HuH-7.5 (cell line): ENCODE measurements at places on chromosomes 13 and 19.

DNA sequence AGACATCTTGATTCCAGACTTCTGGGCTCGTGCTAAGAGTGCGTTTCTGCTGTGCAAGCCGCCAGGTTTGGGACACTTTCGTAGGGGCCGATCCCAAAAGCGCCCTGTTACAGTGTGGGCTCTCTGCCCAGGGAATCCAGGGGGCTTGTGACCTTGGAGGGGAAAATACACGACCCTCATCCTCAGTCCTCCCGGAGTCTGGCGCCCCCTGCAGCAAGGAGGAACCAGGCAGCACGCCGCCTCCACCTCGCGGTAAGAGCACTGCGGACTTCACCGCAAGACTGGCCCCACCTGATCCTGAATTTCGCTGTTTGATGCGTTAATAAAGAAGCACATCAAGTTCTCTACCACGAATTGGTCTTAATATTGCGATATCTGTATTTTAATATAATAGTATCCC, 5.2 kb downstream of the POLRMT start:
- no peak for DNase-seq

DNA sequence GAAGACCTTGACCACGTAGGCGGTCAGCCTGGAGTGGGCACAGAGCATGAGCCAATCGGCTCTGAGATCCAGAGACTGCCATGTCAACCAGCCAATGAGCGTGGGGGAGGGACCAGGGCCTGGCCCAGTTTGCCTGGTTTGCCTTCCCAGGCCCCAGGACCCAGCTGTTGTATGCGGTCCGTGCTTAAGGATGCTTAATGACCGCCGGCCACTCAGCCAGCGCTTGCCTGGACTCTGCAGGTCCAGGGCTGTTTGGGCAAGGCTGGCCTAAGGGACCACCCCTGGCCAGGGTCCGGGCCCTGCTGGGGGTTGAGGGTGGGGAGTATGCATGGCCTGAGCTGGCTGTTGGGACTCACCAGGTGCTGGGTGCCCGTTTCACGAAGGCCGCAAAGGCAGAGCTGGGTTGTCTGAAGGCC, 23.1 kb upstream of the TNFSF14 start:
- no peak for DNase-seq

GRCh38 chr13:82898586-82898985, 983.7 kb downstream of the SLITRK1 start:
- DNase-seq: no peak

DNA sequence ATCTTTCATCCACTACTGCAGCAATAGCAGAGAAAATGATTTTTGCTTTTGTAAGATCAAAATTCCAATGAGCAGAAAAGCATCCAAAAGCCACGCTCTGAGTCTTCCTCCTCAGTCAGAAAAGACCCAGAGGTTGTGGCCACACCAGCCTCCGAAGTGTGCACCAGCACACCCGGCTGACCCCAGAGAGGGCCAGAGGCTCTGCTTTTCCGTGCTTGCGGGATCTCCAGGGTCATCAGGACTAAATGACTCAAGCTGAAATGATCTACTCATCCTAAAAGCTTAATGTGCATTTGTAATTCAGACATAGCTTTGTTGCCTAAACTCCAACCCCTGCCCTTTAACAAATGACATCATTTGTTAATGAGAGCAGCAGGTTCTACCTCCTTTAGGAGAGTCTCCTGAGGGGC, 16.5 kb downstream of the RXFP2 start:
- DNase-seq: no peak

DNA sequence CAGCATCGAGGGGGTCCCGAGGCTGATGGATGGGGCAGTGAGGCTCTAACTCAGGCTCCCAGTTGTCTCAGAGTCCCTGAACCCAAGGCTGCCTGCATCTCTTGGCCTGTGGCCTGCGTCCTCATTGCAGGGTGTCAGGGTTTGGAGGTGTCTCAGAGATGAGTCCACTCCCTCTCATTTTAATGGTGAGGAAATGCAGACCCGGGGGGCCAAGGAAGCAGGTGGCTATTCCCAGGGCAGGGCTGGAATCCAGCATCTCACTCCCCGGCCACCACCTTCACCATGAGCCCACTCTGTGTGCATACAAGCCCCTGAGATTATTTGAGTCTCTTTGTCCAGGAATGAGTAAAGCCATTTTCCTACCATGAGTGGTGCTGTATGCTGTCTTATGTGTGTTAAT, 21.4 kb downstream of the TEX29 start:
- DNase-seq: no peak

DNA sequence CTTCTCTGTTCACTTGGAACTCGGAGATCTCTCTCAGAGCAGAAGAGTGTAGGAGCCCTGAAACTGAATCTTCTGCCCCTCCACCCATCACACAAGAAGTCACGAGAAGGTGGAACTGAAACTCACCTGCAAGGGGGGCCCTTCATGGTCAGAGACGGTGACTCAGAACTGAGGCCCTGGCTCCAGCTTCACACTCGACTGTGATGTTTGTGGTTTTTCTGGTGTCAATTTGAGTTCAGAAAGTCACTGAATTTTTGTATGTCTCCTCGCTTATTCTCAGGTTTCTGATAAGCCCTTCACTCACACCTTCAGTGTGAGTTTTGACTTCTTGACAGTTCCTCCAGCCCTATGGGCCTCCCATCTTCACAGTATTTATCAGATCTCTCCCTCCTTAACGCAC, 23.1 kb downstream of the SIGLEC5 start:
- no peak for DNase-seq

DNA sequence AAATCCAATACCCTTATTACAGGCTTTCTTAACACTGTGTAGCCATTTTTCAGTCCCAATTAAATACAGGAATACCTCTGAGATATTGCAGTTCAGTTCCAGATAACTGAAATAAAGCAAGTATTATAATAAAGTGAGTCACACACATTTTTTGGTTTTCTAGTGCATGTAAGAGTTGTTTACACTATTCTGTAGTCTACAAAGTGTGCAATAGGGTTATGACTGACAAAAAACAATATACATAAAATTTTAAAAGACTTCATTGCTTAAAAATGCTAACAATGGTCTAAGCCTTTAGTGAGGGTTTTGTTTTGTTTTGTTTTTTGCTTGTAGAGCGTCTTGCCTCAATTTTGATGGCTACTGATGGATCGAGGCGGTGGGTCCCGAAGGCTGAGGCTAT, 434.4 kb upstream of the NBEA start:
- no peak for DNase-seq

GRCh38 chr13:91468301-91468700, 69.9 kb downstream of the GPC5 start:
- DNase-seq: no peak

DNA sequence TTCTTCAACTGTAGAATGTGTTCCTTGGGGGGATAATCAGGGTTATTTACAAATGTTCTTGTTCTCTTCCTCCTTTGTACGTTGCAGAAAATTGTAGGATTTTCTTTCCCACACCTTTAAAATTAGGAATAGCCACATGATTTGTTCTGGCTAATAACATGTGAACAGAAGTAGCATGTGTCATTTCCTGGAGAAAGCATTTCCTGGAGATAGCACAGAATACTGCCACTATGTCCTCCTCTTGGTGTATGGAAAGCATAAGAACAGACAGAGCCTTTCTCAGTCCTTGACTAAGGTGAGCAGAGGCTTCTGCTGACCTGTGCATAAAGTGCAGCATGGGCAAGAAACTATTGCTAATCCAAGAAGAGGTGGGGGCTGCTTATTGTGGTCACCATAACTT, 101.8 kb downstream of the FAM216B start:
- DNase-seq: no peak

DNA sequence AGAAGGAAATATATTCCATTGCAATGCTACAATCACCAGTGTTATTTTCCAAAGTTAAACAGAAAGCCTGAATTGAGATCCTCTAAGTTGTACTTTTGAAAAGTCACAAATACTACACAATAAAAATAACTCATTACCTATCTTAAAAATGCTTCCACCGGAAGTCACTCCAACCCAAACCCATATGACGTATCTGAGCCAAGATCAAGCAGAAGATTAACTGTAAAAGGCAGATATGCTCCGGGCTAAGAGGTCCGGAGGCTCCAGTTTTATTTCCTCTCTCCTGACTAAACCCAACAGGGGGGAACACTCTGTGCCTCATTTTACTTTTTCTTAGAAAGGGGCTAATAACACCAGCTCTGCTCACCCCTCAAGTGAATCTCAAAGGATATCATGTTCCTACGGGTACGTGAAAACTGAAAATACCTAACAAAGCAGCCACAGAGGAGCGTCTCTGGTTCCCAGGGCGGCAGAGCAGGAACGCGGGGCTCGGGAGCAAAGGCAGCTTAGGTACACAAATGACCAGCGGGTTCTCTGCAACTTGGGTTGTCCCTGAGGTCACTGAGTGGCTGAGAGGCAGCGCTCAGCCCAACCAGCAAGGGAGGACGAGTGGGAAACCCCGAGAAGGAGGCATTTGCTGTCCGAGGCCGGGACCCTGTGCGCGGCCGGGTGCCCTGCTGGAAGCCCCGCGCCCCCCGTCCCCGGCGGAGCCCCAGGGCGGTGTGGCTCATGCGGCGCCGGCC, 750 bp downstream of the RAB20 start:
- no peak for DNase-seq

DNA sequence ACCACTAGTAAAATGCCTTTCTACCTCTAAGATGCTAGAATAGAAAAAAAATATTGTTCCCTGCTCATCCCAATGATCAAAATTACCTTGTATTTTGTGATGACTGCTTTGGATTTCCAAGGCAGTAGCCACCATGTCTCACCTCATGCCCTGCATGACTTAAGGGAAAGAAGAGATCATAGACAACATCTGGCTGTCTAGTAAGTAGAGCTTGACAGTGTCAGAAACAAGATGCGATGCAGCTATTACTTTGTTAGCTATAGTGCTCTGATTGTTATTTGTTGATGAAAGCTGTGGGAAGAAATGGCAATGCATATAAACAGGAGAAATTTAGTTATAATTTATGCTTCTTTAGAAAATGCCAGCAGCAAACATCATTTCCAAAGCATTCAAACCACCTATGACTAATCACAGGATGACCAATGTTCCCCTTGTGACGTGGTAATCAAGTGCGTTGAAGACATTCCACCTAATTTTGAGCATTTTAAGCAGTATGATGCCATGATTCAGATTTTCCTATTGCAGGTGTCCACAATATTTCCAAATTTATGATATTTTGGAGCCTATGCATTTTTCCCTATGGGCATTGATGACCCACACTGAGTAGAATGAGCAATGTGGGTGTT, 308.3 kb downstream of the KCNRG start:
- no peak for DNase-seq

DNA sequence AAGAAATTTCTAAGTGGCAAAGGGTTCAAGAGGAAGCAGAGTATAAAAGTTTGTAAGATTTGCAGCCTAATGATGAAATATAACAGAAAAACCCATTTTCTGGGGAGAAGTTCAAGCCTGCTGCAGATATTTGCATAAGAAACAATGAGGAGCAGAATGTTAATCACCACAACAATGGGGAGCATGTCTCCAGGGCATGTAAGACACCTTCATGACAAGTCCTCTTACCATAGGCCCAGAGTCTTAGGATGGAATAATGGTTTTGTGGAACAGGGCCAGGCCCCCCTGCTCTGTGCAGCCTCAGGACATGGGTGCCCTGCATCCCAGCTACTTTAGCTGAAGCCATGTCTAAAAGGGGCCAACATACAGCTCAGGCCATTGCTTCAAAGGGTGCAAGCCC, 809.0 kb upstream of the SLITRK5 start:
- DNase-seq: no peak

DNA sequence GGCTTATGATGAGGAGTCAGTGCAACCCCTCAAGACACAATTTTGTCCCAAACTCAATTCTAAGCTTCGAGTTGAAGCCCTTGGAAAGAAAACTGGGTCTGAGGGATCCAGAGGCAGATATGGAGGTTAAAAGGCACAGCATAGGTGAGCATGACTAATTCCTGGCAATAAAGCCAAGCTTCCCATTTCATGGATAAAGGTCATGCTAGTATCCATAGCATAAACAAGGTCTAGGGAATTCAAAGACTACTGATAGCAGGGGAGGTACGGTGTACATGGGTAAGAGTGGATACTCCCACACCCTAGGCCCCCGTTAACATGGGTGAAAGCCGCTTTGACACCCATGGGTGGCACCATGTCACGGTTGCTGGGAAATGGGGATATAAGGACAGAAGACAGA, 24.0 kb downstream of the MED4 start:
- no peak for DNase-seq

DNA sequence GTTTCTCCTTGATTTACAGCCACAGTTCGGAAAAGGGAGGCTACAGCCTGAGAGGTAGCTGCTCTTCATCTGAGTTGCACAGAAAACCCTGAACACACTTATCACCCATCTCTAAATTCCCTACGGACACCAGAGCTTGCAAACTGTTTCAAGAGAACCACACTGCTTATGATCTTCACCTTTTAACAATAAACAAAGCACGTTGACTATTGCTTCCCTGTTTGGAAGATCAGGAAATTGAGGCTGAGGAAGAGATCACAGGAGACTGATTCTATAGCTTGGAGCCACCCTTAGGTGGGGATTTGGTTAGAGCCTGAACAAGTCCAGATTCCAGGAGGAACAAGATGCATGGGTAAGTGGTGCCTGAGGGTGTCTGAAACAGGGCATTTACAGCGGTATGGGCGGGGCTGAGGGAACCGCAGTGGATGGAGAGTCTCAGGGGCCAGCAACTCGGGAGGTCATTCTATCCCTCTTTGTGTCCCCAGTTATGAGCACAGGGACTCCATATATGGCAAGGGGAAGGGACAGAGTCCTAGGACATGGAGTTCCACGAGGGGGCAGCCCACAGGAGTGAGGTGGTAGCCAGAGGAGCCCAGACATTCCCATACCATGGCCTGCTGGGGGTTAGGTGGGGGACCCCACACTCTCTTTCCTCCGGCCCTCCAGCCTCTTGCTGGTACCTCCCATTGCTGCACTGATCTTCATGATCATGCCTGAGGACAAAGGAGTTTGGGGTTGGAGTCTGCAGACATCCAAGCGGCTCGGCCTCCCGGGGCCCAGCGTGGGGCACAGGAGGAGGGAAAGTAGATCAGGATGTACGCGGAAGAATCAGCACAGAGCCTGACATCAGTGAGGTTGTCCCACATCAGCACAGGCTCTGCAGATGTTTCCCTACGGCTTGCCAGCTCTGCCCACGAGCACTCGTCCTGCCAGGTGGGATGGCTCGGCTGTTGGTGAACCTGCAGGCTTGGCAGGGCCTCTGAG, 162.3 kb upstream of the ZNF536 start:
- DNase-seq: no peak

GRCh38 chr19:6417713-6418561, 6.7 kb downstream of the KHSRP start:
- DNase-seq: peak; percentile 41

DNA sequence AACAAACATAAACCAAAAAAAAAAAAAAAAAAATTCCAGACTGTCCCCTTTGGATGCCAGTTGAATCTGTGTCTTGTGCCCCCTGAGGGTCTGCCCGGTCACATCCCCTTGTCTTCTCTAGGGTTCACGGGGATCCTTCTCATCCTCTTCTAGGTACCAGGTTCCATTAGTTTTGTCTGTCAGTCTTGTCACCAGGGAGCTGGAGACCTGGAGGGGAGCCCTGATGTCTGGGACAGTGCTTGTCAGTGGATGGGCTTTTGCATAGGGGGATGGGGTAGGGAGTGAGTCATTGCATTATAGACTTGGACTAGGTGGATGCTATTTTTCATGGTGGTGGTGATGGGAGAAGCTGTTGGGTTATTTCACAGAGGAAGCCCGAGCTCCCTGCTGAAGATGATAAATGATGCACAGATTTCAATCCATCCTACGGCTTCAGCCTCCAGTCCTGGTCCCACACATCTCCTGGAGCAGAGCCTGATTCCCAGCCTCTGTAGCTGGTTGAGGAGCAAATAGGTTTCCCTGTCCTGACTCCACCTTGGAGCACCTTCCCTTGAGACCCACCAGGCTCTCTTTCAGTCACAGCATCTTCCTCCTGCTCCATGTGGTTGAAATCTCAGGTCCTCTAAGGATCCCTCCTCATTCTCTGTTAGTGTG, 26.0 kb downstream of the WTIP start:
- DNase-seq: no peak
